ENCODE measurements at places on chromosomes 1 and 21.

GRCh38 chr1:244768804-244769203, 66.7 kb upstream of the COX20 start:
- DNase-seq = no peak

- DNase-seq = peak; percentile 50
These were observed 12.4 kb upstream of the C2CD2 start for GRCh38 chr21:41966041-41966833.

- peak; percentile 34 for DNase-seq
These were observed 9.3 kb downstream of the AHCYL1 start for GRCh38 chr1:109993885-109994284.

- DNase-seq = peak; percentile 46
These were observed 52.0 kb downstream of the SLC9A1 start for GRCh38 chr1:27102707-27103468.

DNA sequence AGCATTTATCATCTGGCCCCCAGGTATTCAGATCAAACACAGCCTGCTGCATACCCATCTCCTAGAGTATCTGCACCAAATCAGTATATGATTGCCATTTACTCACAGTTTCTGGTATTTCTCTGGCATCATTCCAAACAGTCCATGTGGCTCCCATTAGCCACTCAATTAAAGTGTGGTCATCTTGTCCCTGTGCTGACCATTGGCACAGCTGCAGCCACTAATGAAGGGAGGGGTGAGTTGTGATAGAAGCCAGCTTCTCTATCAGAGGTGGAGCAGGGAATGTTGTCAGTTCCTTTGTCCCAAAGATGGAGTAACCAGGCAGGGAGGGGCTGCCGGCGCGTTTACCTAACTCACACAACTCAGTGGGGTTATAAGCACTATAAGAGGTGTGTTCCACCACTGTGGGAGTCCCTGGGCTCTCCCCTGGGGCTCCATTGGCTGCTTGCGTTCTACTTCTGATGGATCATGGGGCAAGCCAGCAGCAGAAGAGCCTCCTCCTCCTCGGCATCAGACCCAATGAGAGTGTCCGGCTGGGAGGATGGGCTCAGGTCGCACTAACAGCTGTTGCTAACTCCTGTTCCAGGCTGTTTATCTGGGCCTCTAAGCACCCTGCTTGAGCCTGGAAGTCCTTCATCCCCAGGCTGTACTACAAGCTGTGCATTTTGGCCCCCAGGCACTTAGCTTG, 108.6 kb downstream of the GDAP2 start:
- peak; percentile 49 for DNase-seq

Measured in fibroblast of lung (primary cell).